ENCODE measurements at places on chromosomes 6 and 20.

DNA sequence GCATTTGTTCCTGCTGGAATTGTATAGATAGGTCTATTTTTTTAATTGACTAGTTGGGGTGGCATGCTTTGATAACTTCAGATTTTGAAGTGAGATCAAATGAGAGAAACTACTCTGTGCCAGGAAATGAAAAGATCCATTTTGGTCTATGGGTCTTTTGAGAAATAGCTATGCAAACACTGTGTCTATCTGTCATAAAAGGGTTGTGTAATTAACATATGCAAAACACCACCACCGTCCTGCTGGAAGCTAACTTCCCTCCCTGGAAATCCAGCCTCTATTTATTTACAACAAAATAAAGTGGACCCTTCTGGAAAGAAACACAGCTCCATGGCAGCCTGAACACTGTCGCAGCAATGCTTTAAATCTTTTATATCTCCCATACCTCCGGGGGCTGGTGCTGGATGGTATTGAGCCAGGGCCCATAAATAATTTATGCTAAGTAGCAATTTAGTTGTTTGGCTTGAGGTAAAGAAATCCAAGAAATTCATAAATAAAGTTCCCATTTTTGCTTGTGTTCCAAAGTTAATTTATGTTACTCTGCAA, 244.2 kb upstream of the POU3F2 start:
- DNase-seq, result no peak

GRCh38 chr6:13355043-13355945, 27.0 kb upstream of the TBC1D7 start:
- peak; percentile 94 for DNase-seq

- DNase-seq, result no peak
Observed at GRCh38 chr20:3875378-3875974, 13.7 kb upstream of the PANK2 start.

- DNase-seq, result peak; percentile 18
Observed at GRCh38 chr6:435441-436307, 44.1 kb downstream of the IRF4 start.

GRCh38 chr6:23170049-23170448, 600.7 kb downstream of the HDGFL1 start:
- no peak for DNase-seq

DNA sequence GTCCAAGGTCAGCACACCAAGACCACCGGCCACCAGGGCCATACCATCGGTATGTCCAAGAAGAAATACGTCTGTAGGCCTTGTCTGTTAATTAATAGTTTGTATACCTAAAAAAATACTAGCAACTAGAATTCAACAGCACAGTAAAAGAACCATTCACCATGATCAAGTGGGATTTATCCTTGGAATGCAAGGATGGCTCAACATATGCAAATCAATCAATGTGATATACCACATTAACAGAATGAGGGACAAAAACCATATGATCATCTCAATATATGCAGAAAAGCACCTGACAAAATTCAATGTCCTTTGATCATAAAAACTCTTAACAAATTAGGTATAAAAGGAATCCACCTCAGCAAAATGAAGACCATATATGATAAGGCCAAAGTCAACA, 24.4 kb downstream of the RPP40 start:
- no peak for DNase-seq

DNA sequence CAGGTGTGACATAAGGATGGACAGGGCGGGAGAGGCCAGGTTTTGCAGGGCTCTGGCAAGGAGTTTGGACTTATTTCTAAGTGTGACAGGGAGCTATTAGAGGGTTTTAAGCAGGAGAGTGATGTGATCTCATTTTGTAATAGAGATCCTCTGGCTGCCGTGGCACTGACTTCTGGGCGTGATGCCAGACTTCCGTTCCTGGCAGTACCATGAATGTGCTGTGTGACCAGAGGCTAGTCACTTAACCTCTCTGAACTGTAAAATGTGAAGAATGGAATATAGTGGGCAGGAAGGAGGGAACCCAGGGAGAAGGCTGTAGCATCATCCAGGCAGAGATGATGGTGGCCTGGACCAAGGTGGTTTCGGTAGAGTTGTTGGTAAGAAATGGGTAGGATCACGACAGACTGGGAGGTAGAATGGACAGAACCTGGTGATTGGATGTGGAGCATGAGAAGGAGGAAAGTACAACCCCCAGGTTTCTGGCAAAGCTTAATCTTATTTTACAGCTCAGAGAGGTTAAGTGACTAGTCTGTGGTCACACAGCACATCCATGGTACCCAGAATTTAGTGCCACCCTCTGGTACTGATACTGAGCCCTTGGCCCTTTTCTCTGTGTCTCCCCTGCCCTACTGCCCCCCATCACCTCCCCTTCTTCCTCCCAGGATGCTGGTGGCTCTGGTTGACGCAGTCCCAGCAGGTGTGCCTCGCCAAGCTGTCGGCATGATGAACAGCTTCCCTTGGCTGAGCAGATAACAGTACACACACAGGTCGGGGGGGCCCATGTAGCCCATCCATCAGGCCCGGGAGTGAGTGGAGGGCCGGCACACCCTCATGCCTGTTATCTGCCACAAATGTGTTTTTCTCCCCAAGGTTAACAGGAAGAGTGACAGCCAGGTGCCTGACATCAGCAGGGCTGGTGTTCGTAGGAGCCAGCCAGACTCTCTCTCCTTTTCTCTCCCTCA, 52.9 kb upstream of the CTNNBL1 start:
- no peak for DNase-seq

- DNase-seq, result no peak
Observed at GRCh38 chr20:53950031-53950430, 120.4 kb downstream of the BCAS1 start.

- DNase-seq, result no peak
Observed at GRCh38 chr6:40806256-40806864, 219.2 kb upstream of the LRFN2 start.

DNA sequence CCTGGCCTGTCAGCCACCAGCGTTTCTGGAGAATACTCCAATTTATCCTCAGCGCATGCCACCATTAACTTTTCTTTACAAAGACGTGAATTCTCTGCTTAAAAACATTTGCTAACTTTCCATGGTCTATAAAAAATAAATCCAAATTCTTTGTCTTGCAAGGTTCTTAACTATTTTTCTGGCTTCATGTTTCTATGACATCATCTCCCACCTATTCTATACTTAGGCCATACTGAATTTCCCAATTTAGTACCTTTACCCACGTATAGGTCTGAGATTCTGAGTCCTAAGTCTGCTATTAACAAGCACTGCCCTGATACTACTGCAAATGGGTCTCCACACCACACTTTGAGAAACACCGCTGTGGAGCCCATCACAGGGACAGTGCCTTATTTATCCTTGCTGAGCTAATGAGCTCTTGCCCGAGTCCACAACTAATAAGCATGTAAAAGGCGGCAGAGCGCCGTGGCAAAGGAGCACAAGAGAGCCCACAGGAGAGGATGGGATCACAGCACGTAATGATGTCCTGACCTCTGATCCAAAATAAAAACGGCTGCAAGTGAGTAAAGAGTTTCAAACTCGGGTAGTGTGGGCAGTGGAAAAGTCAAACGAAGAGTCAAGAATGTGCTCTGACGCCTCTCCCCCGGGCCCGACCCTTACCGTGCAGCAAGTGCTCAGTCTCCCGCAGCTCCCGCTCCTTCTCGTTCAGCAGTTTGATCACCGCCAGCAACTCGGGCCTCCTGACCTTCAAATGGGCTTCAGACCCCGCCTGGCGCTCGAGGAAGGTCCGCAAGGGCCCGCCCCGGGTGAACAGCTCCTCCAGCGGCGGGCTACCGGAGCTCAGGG, 519 bp downstream of the MTRF1L start:
- DNase-seq, result no peak

DNA sequence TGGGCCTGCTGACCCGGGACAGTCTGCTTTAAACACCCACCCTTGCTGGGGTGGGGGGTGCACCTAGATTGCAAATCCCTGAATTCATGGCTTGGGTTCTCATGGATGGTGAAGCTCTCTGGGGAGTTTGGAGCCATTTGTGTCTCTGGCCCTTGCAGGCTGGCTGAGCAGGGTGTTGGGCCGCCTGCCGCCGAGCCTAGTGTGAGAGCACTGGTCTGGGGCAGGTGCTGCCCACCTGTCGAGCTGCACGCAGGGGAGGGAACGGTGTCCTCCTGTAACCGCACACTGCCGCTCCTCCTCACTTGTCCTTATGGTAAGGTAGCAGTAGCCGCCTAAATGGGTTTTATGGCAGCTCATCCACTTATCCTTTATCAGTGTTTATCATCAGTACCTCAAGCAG, 143.9 kb downstream of the DTNBP1 start:
- no peak for DNase-seq

DNA sequence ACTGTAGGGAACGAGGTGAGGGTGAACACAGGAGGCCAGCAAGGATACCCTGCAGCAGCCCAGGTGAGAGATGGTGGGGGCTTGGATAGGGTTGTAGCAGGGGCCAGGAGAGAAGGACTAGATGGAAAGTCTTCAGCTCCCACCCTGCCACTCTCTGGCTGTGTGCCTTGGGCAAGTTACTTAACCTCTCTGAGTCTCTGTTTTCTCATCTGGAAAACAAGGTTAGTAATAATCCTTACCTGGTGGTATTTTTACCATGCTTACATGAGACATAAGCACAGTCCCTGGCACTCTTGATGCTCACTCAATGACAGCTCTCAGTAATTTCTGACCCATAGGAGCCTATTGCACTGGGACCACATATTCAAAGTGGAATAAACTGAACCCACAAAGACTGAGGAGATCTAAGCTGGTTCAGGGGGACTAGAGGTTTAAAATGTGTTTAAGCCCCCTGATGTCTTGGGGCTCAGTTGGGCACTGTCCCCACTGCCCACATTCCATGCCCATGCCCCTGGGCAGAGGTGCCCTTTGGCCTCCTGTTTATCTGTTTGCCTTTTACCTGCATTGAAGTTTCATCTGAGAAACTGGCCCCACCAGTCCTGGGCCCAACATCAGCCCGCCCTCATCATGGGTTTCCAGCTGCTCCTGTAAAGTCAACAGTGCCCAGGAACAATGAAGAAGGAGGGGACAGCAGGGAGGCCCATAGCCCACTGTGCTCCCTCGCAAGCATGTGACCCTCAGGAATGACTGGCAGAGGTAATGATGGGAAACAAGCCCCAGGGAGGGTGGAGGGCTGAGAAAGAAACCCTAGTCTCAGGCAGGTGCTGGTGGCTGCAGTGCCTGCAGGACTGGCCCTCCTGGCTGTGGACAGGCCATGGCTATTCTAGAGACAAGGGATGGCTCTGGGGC, 104.0 kb downstream of the VEGFA start:
- DNase-seq, result no peak

GRCh38 chr6:146014233-146014632, 14.6 kb upstream of the GRM1 start:
- no peak for DNase-seq

- no peak for DNase-seq
Observed at GRCh38 chr20:16747291-16747811, 807 bp upstream of the OTOR start.

DNA sequence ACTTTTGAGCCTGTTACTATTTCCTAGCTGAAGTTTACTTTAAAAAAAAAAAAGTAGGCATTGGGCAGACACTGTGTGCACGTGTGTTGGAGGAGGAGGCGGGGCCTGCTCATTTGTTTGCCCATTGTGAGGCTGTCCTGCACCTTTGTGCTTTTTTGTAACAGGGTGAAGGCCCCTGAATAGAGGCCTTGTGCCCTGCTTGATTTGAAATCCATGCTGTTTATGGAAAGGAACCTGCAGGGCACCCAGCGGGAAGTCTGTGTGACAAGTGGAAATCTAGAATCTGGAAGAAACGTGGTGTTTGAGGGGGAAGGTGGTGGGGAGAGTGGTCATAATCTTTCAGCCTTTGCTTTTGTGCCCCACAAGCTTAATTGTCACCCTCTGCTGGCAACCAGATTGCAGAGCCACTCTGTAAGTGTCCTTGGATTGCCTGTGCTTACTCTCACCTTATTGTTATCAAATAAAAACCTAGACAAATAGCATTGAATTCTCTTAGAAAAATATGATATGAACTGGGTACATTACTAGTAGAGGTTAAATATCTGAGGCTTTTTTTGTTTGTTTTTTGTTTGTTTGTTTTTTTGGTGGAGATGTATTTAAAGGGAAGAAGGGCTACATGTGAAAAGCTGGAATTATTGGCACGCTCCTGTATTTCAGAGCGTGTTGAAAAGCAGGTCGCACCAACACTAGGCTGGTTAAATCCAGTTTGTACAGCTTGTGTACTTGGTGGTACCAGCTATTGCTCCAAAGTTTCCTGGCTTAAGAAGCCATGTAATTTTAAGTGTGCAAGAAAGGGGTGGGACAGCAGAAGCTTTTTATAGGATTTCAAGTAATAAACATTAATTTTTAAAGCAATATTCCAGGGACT, 156.3 kb downstream of the ARID1B start:
- no peak for DNase-seq

DNA sequence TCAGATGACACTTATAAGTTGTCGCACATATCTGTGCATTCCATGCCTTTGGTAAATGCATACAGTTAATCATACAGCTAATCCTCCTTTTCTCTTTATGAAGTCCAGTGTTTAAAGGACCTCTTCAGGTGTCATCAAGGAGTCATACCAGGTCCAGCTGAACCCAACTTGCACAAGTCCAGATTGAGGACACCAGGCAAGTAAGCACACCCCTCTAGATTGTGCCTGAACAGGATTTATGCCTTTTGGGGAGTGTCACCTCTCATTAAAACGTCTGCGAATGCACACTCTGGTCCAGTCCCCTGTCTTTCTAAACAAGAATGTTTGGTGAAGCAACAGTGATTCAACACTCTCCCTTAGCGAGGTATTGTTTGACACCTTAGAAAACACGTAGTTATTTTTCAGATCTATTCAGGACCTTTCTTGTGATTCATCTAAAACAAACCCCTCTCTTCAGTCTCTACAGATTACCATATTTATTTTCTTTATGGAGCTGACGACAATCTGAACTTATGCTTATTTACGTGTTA, 48.4 kb downstream of the C6orf15 start:
- DNase-seq, result no peak

GRCh38 chr6:21589352-21590345, 3.9 kb upstream of the SOX4 start:
- peak; percentile 77 for DNase-seq

DNA sequence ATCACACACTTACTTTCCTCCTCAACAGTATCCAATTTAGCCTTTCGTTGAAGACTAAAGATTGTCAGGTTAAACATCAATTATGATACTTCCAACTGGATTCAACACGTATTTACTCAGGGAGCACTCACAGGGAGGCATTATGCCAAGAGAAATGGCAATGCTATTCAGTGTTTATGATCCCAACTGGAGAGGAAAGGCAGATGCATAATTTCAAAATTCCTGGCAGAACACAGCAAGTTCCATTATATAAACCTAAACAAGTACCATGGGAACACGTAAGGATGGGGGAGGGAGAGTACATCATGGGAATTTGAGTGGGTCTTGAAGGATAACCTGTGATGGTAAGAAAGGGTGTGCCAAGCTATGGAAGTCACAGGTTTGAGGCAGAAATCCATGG, 112.7 kb downstream of the ISM1 start:
- no peak for DNase-seq

- no peak for DNase-seq
Observed at GRCh38 chr6:106039897-106040592, 46.1 kb upstream of the PRDM1 start.

DNA sequence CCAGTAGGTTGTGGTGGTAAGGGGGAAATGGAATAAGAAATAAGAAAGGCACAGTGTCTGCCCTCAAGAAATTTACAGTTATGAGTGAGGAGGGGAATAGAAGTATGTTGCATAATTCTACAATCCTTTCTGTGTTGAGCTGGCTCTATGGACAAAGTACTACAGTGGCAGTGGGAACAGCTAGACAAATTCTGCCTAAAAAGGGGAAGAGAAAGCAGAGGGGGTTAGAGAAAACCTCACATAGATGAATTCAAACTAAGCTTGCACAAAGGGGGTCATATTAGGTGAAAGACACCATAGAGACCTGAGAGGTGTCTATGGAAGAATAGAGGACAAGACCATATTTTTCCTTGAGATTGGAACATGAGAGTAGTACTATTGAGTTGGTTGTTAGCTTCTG, 146.9 kb upstream of the VGLL2 start:
- no peak for DNase-seq

All from brain microvascular endothelial cell (primary cell).